AG04449 (cell line): ENCODE measurements at places on chromosomes 3 and 15.

DNA sequence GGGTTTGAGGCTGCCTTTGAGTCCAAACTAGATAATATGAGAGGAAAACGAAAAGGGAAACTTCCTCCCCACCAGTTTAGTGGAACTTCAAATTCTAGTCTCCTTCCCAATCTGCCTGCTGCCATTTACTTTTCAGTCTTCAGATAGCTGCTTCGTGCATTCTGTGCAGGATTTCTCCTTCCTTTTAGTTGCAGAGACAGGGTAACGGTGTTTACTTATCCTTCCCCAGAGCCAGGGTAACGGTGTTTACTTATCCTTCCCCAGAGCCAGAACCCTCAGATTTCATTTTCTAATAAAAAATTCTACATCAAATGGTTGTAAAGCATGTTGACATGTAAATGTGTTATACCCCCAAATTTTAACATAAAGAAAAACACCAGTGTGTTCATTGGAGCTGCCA is 282.6 kb downstream of the VPS13C start:
- DNase-seq: no peak

DNA sequence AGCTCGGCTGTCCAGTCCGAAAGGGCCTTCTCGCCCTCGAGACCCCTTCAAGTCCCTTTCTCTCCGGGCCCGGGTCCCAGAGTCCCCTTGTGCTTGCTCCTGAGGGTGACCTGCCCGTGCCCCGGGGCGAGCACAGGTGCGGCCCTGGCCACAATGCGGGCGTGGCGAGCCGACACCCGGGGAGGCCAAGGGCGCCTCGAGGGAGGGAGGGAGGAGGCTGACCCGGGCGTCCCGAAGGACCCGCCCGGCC is 810 bp upstream of the MEF2A start:
- no peak for DNase-seq

GRCh38 chr3:177835008-177835407 is 637.7 kb upstream of the TBL1XR1 start:
- no peak for DNase-seq

DNA sequence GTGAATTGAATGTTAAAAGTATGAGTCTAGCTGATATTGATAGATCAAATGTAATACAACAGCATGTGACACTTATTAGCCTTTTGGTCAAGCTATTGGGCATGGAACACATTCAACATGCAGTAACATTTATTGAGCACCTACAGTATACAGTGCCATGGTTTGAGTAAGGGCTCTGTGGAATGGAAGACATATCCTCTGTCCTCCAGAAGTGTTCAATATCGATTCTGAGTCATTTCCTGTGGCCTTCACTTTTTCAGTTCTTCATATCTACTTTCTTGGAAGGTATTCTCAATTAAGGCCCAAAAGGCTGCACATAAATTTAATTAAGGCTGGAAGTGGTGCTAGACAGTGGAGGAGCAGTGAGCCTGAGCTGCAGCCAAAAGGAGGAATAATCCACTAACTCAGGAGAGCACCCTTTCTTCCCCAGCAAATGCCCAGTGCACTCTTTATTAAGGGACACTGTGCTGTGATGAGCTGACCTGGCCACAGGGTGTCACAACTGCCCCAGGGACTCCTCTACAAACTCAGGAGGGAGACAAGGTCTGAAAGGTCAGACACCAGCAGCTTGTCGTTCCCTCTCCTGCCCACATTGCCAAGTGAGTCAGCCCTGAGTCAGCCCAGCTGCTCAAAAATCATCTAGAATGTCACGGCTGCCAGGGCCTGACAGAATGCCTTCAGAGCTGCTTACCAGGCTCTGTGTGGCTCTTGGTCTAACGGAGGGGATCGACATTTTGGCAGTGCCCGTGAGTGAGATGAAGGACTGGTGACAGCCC is 544.8 kb downstream of the AGBL1 start:
- peak; percentile 37 for DNase-seq

- no peak for DNase-seq
These were observed 284.8 kb downstream of the TUSC7 start for GRCh38 chr3:116994351-116994879.

- DNase-seq: no peak
These were observed 427.7 kb upstream of the THBS1 start for GRCh38 chr15:39153058-39153714.

DNA sequence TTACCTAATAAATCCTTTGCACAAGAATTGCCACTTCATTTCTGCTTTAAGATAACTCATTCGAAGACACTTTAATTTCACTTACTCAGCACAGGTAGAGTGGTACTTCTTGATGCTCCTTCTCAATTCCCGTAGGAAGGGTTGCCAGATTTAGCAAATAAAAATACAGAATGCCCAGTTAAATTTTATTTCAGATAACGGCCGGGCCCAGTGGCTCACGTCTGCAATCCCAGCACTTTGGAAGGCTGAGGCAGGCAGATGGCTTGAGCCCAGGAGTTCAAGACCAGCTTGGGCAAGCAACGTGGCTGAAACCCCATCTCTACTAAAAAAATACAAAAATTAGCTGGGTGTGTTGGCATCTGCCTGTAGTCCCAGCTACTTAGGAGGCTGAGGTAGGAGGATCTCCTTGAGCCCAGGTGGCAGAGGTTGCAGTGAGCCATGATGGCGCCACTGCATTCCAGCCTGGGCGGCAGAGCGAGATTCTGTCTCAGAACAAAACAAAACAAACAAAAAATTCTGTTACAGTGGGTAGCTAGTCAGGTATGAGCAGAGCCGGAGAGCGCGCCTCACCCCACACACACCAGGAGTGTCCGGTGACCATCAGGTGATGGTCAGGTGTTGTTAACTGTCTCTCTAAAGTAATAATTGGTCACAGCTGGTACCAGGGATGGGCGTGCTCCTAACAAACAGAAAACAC is 92.8 kb downstream of the DNAH12 start:
- no peak for DNase-seq

DNA sequence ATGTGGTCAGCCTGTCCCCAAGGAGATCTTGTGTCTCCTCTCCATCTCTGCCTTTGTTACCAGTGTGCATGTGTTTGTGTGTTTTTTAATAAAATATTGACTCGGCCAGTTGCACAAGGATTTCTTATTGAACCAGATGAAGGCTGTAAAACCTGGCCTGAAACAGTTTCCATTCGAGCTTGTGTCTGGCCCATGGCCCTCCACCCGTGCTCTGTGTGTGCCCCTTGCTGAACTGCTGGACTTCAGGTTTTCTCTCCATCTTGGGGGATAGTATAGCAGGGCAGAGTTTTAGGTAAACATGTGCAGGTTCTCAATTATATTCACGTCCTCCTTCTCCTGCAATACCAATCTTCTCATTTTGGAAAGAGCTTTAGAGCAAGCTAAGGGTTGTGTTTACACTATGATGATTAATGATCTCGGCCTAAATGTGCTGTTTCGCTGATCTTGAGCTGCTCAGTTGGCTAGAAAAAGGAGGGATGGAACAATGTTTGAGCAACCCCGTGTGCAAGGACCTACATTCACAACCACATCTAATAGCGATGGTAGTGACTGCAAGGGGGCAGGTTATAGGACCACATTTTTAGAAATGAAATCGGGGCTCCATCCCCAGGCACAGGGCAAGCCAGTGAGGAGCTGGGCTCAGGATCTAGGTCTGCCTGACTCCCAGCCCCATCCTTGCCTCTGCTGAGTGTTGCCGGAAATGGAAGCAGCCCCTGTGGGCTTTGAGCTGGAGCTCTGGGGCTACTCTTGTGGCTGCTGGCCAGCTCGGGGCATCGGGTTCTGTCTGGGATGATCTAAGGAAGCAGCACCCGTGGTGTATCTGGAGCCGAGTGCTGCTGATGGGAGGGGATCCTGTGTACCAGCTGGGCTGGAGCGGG is 47.7 kb downstream of the CMTM6 start:
- no peak for DNase-seq

DNA sequence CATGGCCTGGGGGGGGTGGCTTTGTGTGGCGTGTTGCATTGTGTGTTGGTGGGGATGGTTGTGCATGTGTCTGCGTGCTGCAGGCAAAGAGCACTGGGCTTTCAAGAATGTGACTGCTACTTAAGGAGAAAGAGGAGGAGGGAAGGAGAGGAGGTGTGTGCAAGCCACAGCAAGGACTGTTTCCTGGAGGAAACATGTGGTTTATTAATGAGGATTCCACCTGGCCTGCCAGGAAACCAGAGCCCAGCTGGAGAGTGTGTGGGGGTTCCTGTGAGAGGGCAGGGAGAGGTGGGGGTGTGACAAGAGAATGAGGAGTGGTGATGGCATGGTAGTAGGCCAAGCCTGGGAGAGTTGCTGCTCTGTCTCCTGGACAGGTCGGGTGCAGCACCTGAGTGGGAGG is 258.1 kb upstream of the ROPN1 start:
- DNase-seq: no peak

GRCh38 chr15:51348688-51349087 is 7.2 kb downstream of the GLDN start:
- no peak for DNase-seq

DNA sequence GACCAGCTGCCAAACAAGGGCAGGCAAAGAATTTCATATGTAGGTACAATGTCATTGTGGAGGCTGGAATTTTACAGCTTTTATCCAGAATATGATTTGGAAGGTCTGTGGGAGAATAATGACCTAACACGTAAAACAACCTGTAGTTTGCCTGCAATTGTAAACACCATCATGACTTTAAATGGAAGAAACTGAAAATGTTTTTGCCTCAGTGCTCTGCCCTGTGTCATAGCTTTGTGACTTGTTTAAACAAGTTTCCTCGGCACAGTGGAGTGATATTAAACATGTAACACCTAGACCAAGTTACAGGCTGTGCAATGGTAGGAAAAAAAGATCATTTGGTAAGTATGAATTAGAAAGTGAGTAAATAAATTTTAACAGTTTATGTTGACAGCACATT is 171.6 kb upstream of the MBNL1 start:
- DNase-seq: no peak

DNA sequence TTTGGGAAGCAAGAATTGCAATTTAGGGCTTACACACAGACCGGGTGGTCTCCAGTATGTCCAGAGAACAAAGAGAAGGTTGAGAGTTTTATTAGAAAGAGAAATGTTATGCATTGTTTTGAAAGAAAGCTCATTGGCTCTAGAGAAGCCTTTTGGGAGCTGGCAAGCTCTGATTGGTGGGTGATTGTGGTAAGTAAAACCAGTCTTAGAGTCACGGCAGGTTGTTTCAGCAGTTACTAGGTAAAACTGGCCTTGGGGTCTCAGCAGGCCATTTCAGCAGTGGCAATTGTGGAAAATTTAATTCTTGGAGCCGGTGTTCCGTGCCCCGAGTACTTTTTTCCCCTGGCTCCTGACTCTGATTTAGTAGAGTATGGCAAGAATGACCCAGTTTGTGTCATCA is 78.1 kb downstream of the MRPL46 start:
- DNase-seq: no peak

DNA sequence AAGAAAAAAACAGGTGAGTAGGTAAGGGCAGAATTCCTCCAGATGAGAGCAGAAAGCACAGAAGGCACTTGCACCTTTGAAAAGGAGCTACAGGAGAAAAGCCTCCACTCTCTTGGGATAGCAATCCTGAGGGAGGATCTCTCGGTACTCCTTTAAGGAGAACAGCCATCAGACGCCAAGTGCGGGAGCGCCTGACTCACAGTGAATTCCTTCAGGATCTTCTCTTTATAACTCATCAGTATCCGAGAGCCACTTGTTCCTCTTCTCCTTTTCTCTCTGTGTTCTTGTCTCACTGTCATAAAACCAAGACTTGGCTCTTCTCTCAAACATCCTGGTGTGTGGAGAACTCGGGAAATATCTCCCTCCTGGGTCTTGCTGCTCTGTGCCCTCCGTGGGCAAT is 10.1 kb upstream of the GOLGA8J start:
- DNase-seq: no peak

- DNase-seq: no peak
These were observed 419.8 kb upstream of the TPM1 start for GRCh38 chr15:62622775-62623174.

- no peak for DNase-seq
These were observed 478.9 kb upstream of the GOLIM4 start for GRCh38 chr3:168574455-168575158.

- no peak for DNase-seq
These were observed 9.5 kb downstream of the ZNF621 start for GRCh38 chr3:40534283-40534682.

DNA sequence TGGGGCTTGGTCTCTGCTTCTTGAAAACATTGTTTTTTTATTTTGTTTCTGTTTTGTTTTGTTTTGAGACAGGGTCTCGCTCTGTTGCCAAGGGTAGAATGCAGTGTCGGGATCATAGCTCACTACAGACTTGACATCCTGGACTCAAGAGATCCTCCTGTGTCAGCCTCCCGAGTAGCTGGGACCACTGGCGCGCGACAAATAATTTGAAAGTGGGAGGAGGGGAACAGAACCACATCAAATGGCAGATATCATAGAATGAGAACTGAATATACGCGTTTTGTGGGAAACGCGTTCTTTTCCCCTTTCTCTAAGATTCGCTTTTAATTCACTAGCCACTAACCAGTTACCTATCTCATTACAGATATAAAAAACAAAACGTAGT is 641 bp upstream of the VPS13C start:
- DNase-seq: no peak

DNA sequence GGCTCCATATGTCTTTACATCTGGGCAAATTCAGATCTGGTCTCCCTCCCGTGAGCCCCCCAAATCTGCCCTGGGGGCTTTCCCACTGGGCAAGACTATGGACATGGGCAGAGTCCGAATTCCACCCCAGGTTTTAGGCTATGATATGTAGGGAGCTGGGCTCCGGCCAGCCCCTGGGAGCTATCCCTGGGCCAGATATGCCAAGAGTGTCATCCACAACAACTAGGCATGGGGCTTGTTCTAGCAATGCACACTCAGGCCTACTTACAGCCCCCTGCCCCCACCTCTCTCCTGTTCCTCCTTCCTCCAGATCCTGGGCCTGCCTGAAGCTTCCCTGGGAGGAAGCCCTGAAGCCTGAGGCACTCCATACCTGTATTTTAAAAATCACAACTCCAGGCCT is 622 bp downstream of the XIRP1 start:
- no peak for DNase-seq

DNA sequence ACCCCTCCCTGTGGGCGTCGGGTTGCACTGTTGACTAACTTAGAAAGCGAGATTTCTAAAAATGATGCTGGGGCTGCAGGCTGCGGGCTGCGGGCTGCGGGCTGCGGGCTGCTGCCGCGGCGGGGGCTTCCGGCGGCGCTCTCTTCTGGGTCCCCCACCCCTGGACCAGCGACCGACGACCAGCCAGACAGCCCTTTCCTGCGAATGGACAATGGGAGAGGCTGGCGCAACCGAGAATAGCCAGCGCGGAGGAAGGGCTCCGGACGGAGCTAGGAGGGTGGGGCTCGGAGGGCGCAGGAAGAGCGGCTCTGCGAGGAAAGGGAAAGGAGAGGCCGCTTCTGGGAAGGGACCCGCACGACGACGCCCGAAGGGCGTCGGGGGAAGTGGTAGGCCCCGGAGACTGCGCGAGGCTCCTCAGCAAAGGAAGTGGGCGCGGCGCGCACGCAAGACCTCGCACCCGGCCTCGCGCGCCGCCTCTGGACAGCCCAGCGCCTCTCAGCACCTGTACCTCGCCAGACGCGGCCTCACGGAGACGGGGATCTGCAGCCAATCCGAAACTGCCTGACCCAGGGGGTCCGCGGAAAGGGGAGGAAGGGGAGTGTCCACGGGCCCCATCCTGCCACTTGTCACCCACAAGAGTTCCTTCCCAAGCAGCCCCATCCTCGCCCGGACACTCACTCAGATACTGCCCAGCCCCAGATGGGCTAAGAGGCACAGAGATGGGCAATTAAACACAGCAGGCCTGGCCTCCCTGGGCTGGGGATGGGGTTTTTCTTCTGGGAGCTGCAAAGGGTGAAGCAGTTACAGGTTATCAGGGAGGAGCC is 70.7 kb downstream of the SLC12A8 start:
- no peak for DNase-seq
